ENCODE measurements at places on chromosomes 7 and 10.

DNA sequence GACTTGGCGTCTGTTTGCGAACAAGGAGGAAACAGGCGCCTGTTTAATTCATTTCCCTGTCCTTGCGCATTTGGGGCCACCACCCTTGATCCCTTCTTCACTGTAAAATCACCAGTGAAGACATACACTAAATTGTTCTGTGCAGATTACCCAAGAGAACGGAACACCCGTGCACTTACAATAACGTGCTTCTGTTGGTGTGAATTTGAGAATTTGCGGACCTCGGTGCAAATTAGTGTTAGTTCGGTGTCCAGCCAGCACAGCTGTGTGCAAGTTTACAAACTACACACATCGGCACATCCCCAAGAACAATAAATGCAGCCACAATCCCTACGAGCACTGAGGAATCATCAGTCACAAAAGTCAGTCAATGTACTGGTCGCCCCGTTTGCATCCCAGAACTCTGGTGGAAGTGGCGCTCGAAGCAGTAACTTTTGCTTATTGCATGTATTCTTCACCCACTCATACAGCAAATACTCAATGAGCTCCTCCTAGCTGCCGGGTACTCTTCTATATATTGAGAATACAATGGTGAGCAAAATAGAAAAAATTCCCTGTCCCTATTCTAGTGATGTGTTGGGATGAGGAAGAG lies 786 bp upstream of the CNOT4 start:
- DNase-seq: no peak

DNA sequence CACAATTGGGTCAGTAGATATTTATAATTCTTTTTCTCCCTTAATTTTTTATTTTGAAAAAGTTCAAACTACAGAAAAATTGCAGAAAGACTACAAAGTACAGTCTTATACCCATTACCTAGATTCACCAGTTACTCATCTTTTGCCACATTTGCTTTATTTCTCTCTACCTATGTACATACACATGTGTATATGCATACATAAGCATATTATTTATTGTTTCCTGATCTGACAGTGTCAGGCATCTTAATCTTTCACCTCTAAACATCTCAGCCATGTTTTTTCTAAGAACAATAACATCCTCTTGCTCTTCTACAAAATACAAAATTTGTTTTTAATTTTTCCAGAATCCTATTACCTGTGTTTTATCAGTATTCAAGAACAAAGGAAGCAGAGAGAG lies 68.4 kb upstream of the OIT3 start:
- no peak for DNase-seq

DNA sequence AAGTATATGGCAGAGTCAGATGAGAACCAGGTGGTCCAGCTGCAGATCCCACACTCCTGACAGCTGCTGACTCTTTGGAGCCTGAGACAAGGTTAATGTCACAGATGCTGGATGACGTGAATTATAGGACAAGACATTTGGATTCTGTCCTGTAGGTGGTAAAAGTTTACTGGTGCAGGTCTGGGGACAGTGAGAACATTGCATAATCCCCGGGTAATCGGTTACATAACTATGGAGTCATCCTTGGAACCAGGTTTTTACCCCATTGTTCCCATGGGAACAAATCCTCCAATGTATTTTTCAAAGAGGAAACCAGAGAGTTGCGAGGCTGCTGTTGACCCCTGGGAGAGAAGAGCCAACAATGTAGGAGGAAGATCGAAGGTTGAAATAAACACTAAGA lies 27.5 kb upstream of the ZCCHC24 start:
- DNase-seq: no peak

- no peak for DNase-seq
These were observed 194.4 kb upstream of the PRSS1 start for GRCh38 chr7:142554560-142555532.

DNA sequence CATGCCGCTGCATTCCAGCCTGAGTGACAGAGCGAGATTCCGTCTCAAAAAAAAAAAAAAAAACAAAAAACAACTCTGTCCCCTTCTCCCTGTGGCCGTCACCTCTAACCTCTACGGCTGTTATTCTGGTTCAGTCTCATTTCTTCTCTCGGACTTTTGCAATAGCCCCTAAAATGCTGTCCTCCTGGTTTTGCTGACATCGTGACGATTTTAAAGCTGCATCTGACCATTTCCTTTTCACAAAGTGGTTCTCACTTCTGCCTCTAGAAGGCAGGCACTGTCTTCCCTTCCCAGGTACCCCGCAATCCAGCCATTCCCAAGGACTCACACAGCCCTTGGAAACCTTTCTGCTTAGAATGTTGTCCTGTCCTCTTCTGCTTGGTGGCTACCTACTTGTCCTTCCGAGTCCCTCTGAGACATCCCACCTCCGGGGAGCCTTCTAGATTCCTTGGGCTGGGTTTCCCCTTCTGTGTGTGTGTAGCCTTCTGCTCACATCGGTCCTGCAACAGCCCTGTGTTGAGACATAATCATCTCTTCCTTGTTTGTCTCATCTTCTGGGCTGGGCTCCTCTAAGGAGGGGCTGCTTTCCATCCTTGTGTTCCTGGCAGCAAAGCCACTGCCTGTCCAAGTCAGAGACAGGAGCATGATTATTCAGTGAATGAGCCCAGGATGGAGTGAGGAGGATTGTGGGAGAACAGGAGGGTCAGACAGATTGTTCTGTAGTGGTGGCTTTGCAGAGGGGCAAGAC lies 83.1 kb downstream of the GRK5 start:
- DNase-seq: no peak

DNA sequence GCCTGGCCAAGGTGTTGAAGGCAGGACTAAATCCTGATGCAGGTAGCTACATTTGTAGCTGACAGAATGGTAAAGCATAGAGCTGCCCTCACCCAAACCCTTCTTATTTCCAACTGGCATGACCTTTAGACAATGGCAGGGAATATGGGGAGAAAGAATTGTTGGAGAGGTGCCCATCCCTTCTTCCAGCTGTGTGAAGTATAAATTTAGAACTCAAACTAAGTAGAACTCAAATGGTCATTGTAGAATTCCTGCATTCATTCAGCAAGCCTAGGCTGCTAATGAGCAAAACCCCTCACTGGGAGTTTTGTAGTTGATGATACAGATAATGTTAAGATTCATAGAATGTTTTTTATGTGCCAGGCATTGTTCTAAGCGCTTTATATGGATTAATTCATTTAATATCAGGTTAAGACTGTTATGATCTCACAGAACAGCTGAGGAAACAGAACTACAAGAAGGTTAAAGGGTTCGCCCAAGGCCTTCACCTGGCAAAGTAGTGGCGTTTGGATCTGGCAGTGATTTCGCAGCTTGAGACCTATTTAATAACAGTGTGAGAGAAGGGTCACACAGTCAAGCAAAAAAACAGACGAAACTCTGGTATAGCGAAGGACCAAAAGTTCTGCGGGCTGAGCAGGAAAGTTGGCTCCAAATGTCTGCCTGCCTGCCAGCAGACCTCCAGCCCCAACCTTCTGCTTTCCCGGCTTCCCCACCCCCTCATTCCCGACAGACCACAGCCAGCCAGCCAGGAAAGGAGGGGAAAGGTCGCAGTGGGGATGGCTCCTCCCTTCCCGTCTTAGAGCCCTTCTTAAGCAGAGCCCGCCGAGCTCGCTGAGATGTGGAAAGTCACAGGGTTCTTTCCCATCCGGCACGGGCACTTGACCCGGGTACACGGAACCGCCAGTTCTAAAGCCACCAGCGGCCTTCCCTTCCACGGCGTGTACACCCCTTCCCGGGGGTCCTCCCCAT lies 1.6 kb upstream of the HILPDA start:
- DNase-seq: peak; percentile 38

- peak; percentile 72 for DNase-seq
These were observed 129.8 kb downstream of the FRMD4A start for GRCh38 chr10:14200698-14201544.

GRCh38 chr7:119571666-119572065 lies 701.3 kb upstream of the KCND2 start:
- no peak for DNase-seq

GRCh38 chr10:42785759-42786158 lies 3.2 kb downstream of the BMS1 start:
- no peak for DNase-seq

DNA sequence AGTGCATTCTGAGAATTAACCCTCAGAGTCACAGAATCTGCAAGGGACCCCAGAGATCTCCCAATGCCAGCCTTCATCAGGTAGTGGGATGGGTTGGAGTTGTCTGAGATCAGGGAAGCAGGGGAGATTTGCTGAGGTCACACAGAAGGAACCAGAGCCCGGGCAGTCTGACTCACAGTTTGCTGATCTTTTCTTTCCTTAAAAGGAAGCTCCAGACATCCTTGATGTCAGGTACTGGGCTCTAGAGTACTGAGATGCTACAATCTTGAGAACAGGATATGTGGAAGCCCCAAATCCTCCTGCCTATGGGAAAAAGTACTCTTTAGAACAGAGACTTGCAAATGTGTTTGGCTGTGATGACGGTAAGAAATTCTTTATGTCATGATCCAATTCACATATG lies 706 bp downstream of the TBATA start:
- no peak for DNase-seq

DNA sequence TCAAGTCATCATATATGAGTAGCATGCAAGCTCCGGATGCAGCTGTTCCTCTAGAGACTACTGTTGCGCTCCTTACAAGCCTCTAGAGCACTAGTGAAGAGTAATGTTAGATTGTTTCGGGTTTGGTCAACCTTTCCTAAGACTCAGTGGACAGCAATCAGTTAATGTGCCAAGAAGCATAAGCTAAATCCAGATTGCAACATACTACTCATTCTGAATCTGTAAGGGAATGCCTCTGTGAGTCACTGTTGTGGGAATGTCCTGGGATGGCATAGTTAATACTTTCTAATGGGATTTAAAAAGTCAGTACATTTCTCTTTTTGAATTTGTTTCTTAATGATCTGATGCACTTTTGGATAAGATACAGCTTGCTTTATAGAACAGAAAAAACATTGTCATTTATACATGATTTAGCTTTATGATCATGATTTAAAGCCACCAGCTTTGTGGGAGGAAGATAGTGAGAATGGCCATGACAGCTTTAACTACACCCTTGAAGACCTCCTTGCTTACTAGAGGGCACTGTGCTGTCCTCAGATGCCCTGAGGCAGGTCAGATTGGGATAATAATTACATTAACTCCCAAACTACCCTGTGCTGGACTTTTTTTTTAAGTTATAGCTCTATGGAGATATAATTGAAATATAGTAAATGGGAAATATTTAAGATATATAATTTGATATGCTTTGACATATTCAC lies 138.4 kb downstream of the SDK1 start:
- DNase-seq: no peak

DNA sequence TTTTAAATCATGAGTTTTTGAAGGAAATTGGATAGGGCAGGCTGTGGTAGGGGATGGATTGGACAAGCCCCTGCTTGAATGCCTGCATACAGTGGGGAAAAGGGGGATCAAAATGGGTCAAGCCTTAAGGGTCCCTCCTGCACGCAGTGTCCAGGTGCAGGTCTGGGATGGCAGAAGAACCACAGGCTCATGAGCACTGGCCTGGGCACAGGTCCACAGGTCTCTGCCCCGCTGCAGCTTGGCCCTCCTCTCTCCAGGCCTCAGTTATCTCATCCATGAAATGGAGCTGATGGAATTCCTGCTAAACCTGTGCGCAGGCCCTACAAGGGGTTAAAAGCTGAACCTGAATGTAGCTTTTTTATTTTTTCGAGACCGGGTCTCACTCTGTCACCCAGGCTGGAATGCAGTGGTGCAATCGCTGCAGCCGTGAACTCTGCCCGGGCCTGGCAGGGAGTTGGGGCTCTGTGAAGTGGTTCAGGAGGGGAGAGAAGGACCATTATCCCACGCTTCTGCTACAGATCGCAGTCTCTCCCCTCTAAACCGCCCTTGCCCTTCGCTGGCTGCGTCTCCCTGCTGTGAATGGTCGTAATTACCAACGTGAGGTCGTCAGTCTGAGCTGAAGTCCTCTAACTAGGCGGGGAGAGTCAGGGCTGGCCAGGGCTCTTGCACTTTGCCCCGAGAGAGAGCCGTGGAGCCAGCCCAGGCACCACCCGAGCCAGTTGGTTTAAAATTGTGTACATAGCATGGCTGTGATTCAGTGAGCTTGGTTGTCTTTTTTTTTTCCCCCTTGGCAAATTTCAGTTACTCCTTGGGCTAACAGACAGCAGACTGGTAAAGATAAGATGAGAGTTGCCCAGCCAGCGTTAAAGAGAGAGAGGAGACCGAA lies 77.5 kb upstream of the GTF2I start:
- no peak for DNase-seq

DNA sequence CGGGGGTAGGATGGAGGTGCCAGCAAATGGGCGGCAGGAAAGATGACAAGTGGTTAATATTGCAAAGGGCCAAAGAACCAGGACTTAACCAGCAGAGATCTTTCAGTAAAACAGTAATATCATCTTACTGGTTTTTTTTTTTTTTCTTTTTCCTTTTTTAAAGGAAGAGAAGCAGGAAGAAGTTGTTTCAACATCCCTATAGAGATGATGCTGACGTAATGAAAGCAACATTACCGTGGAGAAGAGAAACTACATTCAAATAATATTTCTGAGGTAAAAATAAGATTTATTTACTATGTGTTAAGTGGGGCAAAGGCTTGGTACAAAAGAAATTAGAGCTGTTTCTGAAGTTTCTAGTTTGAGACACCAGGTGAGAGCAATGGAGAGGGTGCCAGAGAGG lies 11.0 kb downstream of the MINDY3 start:
- DNase-seq: no peak

DNA sequence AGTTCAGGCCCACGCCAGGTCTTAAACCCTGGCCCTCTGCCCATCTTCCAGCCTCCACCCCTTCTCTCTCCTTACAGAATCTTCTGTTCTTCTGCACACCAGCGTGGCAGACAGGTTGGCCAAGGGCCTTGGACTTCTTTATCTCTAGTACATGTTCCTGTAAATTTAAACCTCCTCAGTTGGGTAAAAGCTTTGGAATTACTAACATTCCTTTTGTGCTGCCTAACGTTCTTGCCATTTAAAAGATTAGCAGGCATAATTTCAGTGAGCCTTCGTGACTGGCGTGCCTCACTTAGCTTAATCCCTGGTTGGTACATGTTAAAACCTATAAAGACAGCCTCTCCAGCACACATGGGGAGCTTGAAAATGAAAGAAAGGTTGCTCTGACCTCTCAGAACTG lies 192.2 kb downstream of the CUX1 start:
- no peak for DNase-seq

DNA sequence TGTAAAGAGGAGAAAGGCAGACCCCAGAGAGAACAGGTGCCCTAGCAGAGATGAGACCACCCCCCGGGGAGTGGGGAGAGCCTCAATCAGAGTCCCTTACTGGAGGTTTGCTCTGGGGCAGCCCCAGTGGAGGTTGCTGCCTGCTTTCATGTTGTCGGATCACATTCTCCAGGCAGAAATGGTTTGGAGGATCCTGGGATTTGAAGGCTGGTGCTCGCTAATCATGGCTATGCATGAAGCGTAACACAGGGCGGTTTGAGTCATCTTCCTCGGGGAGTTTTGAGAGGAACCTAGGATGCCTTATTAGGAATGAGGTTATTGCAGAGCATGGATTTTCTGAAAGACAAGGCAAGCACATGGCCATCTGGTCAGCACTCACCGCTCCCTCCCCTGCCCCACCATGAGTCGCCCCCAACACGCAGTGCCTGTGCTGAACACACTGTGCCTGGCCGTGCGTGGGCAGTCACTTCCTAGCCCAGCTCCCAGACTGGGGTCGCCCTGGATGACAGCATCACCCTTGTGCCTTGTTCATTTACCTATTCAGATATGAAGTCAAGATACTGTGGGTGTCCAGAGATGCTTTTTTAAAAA lies 319.9 kb downstream of the DPP6 start:
- no peak for DNase-seq
